ENCODE measurements at places on chromosomes 3 and 15.

DNA sequence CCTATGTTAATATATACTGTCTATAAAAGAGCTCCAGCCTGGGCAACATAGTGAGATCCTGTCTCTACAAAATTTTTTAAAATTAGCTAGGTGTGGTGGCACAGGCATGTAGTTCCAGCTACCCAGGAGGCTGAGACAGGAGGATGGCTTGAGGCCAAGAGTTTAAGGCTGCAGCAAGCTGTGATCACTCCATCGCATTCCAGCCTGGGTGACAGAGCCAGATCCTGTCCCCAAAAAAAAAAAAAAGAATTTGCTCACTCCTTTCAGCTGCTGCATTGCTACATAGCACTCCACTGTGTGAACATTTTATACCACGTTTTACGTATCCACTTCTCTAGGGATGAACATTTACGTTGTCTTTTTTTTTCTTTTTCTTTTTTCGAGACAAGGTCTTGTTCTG lies 6.0 kb upstream of the TSEN2 start:
- no peak for DNase-seq

DNA sequence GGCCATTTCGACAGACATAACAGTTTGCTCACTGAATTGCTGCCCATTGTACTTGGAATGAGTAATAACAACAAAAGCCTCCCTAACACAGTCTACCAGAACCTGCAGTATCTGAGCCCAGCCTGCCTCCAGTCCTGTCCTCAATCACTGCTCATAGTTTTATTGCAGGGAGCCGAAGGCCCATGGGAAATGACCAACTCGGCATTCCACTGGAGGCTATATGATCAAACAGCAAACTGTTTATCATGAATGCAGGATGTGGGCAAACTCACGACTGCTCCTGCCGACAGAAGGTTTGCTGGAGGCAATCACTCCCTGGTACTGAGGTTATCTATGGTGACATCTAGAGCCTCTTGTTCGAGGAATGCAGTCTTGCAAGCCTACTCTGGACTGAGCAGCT lies 46.3 kb downstream of the LSM3 start:
- no peak for DNase-seq

- no peak for DNase-seq
Observed at GRCh38 chr3:105513042-105513441, 146.3 kb downstream of the ALCAM start.

GRCh38 chr3:129346695-129347457 lies 68.2 kb downstream of the HMCES start:
- no peak for DNase-seq

DNA sequence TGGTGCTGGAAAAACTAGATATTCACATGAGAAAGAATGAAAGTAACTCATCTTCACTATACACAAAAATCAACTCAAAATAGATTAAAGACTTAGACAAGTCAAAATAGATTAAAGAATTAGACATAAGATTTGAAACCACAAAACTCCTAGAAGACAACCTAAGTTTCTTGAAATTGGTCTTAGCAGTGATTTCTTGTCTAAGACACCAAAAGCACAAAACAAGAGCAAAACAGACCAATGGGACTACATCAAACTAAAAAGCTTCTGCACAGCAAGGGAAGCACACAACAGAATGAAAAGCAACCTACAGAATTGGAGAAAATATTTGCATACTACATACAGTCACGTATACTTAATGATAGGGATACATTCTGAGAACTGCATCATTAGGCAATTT lies 6.5 kb upstream of the VPS39 start:
- no peak for DNase-seq

GRCh38 chr15:68957696-68958095 lies 27.4 kb downstream of the SPESP1 start:
- DNase-seq: no peak

DNA sequence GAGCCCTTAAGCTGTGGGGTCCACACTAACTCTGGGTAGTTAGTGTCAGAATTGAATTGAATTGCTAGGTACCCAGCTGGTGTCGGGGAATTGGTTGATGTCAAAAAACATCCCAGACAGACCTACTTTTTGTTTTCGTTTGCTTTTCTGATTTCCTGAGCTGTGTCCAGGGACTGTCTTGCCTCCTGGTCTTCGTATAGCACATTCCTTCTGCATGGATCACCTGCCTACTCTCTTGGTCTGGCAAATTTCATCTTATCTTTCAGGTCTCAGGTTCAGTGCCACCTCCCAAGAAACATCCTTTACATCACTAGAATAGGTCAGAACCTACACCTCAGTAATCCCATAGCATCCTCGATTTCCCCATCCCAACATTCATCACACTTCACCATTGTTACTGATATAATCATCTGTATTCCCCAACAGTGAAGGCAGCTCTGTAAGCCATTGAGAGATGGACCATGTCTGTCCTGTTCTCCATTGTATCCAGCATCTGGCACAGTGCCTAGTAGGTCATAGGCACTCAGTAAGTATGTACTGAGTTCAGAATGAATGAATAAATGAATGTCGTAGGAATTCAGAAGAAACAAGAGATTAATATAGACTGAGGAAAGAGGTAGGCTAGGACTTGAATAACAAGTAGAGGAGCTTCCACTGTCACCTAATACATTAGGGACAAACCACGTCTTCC lies 81.2 kb downstream of the ANP32A start:
- DNase-seq: no peak

DNA sequence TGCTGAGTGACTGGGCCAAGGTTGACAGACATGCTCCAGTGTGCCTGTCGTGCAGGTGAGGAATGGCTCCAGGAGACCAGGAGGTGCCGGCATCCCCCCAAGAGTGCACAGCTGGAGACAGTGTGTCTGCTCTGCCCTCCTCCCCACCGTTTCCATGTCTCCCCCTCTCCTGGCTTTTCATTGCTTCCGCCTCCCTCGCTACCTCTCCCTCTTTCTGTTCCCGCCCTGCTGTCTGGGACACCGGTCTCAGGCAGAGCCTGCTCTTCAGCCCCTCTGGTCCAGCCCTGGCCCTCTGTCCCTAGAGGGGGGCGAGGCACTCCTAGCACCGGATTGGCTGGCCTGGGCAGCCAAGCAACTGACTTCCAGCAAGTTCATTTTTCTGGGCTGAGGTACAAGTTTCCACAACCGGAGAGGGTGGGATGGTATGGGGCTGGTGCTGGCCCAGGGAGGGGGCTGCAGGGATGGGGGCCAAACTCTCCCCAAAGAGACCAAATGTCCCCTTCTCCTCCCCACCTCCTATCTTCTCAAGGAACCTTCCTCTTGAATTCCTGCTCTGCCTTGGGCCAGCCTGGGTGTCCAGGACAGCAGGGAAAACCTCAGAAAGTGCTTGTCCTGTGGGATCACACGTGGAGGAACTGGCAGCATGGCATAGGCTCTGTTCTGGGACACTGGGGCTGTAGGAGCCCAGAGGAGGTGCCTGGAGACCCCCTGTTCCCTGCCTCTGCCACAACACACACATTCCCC lies 32.6 kb downstream of the PRKCD start:
- DNase-seq: no peak

GRCh38 chr3:37943126-37943525 lies 47.5 kb upstream of the VILL start:
- no peak for DNase-seq

DNA sequence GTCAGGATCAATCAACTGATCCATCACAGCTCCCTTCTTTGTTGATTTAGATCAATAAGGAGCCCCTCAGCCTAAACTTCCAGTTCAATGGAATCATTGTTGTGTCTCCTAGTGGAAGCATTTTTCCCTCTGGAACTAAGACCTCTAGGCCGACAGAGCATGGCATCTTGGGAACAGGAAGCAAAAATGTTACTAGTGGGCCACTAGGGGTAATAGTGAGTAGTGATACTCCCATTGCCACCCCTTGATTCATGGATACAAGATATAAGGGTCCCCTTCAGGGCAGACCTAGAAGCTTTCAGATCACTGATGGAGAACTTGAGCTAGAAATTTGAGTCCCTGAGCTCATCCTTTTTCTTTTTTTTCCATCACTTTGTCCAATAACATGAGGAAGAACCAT lies 40.4 kb upstream of the AZI2 start:
- DNase-seq: no peak

DNA sequence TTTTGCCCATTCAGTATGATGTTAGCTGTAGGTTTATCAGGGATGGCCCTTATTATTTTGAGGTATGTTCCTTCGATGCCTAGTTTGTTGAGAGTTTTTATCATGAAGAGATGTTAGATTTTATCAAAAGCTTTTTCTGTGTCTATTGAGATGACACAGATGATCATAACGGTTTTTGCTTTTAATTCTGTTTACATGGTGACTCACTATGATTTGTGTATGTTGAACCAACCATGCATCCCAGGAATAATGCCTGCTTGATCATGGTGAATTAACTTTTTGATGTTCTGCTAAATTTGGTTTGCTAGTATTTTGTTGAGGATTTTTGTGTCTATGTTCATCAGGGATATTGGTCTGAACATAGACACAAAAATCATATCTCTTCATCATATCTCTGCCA lies 8.3 kb downstream of the GPR156 start:
- no peak for DNase-seq

- DNase-seq: no peak
Observed at GRCh38 chr3:97970956-97971620, 1.1 kb downstream of the RIOX2 start.

DNA sequence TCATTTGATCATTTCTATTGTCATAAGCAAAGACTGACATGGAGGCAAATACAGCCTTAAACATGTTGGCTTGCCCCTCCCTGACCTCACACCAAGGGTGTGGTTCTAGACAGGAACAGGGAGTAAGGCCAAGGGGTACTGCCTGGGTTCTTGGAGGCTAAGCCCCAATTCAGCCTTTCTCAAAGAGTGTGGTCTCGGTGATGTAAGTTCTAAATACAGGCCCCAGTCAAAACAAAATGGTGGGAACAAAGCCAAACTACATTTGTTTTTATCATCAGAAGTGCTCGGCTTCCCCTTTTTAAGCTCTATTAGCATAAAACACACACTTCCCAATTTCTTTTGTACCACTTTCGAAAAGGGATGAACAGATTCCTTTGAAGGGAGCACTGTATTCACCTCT lies 129.5 kb downstream of the ATP8B4 start:
- no peak for DNase-seq

DNA sequence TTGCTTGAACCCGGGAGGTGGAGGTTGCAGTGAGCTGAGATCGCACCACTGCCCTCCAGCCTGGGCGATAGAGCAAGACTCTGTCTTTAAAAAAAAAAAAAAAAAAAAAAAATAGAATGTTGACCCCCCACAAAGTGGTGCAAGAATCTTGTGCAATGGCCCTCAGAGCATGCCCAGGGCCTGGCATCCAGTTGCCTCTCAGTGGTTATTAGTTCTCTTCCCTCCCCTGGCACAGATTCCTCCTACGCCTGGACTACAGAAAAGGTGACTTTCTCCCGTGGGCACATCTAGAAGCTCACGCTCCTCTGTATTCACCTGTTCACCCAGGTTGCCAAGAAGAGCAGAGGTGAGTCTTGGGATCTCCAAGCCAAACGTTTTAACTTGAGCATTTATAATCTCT lies 36.7 kb downstream of the ACSBG1 start:
- no peak for DNase-seq

DNA sequence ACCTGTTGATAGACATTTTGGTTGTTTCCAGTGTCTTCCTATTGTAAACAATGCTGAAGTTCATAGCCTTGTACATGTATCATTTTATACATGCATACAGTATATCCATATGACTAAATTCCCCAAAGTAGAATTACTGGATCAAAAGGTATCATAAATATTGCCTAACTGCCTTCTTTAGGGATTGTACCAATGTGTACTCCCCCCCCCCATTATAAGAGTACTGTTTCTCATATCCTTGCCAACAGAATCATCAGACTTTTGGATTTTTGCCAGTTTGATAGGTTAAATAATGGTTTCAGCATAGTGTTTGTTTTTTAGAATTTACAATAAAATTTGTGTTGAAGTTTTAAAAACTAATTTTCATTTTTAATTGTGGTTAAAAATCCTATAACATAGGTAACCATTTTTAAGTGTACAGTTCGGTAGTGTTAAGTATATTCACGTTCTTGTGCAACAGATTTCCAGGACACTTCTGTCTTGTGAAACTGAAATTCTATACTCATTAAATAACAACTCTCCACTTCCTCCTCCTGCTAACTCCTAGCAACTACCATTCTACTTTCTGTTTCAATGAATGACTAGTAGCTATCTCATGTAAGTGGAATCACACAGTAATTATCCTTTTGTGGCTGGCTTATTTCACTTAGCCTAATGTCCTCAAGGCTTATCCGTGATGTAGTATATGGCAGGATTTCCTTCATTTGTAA lies 30.8 kb upstream of the MAP3K13 start:
- no peak for DNase-seq

- no peak for DNase-seq
Observed at GRCh38 chr3:188097791-188098190, 56.2 kb upstream of the LPP start.

GRCh38 chr3:123333401-123333800 lies 115.5 kb downstream of the ADCY5 start:
- DNase-seq: no peak

All from T-helper 22 cell (primary cell).